Activated T-helper 1 cell treated with anti-CD3 and anti-CD28 coated beads, Interleukin-12 subunit alpha, Interleukin-12 subunit beta, Interleukin-2, Interleukin-4 antibody, amounts not matched to agents 30 ng/mL and 10 ng/mL and 1 ng/mL, durations not matched to agents 14 hours and 24 hours and 36 hours (primary cell): ENCODE measurements at places on chromosomes 4 and X. TPM values are rescaled to one million over a fixed set of nuclear protein-coding genes. Genes with fewer than 3 reads are reported as not detected.
A peak's percentile ranks its signal among the peaks of the same experiment; 100 is the strongest.

GAGE2A gene
- total RNA-seq: not detected in 2 replicates

GPR82 gene
- total RNA-seq: 0.08 and 0.49 TPM in 2 replicates

IL3RA gene
- 4.2 and 5.3 TPM in 2 replicates for total RNA-seq

SMR3A gene
- total RNA-seq: not detected in 2 replicates

SCD5 gene
- total RNA-seq: 0.44 and 0.70 TPM in 2 replicates

CASK gene
- 17.4 and 30.5 TPM in 2 replicates for total RNA-seq

SPARCL1 gene
- not detected in 2 replicates for total RNA-seq

CT45A3 gene
- not detected in 2 replicates for total RNA-seq

UGT2A3 gene
- not detected in 2 replicates for total RNA-seq

PRICKLE3 gene
- total RNA-seq: 19.5 and 20.4 TPM in 2 replicates

GPC4 gene
- not detected in 2 replicates for total RNA-seq

TRMT44 gene
- 36.8 and 39.2 TPM in 2 replicates for total RNA-seq

TMEM156 gene
- 27.7 and 29.4 TPM in 2 replicates for total RNA-seq

IL21 gene
- 136 and 138 TPM in 2 replicates for total RNA-seq

CENPVL2 gene
- total RNA-seq: not detected in 2 replicates

MAGEA2B gene
- not detected in 2 replicates for total RNA-seq

CAPN6 gene
- total RNA-seq: not detected in 2 replicates

HCFC1 gene
- 105 and 106 TPM in 2 replicates for total RNA-seq

LUZP4 gene
- total RNA-seq: not detected in 2 replicates

GPR101 gene
- total RNA-seq: 0.13 TPM in 1 of 2 replicates, not detected in the other

DNA sequence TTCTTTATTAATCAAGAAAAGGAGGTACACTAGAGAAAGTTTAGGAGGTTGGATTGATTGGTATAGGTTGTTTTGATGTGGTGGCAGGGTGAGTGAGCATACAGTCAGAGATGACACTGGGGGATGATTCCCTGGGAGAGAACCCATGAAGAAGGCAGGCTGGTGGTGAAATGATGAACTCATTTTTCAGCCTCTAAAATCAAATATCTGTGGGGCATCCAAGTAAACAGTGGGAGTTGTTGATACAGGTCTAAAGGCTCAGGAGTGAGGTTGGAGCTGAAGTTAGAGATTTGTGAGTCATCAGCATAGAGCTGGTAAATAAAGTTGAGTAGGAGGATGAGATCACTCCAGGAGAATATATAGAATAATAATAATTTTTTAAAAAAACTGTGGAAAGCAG, 10.0 kb upstream of the AP1S2 start:
- DNase-seq: no peak

- DNase-seq: no peak
These were observed 32.2 kb downstream of the PDLIM5 start for GRCh38 chr4:94483895-94484294.

DNA sequence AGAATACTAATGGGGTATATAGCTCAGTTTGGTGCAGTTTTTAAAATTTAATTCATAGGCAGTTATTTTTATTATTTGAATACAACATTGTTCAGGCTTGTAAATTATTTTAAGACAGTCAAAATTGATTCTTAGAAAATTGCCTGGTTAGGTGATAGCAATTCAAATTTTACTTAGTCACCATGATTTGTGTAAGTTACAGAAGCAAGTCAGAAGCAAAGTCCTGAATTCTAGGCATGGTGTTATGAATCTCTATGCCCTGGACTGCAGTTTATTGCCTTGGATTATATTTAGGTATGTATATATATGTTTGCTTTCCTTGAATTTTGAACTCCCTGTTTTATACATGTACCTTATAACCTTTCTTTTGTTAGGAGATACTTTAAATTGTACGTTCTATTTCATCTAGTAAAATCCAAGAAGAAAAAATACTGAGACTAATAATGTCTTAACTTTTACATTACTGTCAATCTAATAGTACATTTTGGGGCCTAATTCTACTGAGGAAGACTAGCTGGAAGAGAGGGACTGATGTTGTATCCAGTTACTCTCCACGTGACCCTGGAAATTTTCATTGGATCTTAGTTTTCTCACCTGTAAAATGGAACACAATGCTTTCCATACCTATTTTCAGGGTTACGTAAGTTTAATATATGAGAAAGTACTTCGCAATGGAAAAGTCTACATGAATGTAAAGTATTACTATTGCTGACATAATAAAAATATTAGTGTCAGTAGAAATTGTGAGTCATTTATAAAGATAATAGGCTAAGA, 25.1 kb downstream of the RAPGEF2 start:
- DNase-seq: no peak

GRCh38 chrX:134622056-134622812, 36.0 kb downstream of the PLAC1 start:
- DNase-seq: peak; percentile 6

DNA sequence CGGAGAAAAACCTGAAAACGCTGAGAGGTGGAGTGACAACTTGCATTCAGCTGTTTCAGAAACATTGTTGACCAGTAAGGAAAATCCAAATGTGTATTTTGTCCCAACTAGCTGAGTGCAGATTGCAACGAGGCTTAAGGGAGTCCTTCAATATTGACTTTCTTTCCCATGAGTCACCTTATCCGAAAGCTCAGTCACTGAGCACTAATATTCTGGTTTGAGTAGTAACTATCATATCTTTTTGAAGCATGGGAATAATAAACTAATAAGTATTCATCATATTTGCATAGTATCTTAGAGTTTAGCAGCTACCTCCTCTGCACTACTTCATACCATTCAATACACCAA, 604.3 kb downstream of the PACRGL start:
- DNase-seq: no peak

DNA sequence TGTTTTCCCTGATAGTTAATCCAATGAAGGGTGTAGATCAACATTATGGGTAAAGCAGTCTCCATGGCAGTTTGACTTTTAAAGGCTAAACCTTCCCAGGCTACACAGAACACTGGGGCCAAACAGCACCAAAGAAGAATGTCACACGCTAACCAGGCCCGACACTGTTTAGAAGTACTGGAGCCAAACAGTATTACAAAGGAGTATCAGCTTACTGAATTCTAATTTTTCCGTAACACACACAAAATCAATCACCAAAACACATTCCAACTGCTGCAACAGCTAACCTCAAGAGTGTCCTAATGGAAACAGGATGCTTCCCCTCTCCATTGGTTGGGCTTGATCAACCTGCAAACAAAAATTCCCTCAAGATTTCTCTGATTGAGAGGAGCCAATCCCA, 783.5 kb downstream of the PCDH18 start:
- no peak for DNase-seq

DNA sequence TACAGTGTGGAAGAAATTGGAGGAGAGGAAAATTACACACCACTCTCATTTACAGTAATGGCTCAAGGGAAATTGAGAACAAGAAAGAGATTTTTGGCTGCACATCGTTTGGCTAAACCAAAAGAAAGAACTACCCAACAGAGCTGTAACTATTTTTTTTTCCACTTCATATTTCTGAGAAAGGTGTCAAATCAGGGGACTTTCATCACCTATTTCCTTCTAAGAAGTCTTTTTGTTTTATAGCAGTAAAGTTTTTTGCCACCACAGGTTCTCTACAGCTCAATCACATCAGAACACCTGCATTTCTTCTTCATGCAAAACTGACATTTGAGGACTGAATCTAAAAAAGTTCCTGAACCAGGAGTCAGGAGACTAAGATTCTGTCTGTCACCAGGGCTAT, 57.5 kb upstream of the TNIP3 start:
- no peak for DNase-seq

- no peak for DNase-seq
These were observed 659.3 kb upstream of the SLIT2 start for GRCh38 chr4:19592391-19592790.

GRCh38 chr4:2822461-2823300, 21.0 kb upstream of the ADD1 start:
- DNase-seq: no peak

DNA sequence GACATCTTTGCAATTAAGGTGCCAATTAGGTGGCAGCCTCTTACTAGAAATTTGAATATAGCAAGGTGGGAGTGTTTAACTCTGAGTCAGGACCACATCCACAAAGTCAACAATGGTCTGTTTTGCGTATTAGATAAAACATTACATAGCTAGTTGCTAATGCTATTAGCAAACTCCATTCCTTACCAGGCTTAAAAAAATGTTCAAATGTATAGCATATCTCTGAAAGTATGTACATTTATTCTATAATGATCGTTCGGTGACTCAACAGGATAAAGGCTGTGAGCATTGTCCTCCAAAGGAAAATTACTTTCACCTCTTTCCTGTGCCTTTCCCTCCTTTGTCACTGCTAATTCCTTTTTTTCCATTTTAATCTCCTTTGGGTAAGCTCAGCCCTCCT, 74.5 kb downstream of the SYTL5 start:
- no peak for DNase-seq

DNA sequence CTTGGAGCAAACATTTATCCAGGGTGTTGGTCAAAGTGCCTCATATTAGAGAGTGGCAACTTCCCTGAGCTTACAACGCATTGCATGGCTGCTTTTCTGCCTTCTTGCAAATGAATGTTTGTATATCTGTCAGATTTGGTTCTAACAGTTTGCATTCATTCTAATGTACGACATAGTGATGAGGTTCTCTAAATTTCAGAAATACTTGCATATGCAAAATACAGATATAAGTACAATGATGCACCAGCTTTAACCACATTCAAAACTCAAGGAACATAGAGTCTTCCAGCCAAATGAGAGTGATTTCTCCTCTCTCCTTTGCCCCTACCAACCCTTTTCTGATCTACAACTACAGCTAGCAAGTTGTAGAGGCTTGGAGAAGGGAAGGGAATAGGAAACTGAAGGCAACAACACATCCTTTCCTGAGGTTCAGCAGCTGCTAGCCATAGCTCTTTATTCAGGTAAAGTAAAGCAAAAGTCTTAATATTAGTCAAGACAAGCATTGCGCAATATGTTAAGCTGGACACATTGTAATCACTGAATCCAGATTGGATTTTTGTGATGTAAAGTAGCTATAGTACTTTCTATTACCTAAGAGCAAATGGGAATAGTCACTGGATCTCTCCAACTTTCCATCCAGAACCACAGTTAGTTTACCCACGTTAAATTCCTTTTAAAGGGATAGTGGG, 6.3 kb downstream of the TKTL2 start:
- no peak for DNase-seq

- no peak for DNase-seq
These were observed 190.3 kb upstream of the PSAPL1 start for GRCh38 chr4:7625071-7625470.

DNA sequence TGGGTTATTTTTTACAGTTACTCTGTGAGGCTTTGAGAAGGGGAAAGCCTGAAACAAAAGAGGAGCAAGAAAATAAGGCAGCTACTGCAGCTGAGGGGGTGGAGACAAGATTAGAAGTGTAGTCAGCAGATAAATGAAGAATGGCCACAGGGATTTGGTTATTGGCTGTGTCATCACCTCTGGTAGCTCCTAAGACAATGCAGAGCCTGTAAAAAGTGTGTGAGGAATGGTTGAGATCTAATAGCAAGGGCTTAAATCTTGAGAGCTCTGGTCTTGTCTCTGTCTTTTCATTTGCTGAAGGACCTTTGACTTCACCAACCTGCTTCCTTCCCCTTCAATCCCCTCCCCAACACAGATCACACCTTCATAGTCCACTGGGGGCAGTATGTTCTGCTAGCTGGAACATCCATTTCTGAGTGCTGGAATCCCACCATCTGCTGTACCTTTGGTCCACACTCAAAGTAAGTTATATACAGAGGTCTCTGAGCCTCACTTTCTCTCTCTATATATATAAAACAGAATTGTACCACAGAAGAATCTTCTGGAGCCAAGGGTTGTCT, 213.7 kb upstream of the ZIC3 start:
- no peak for DNase-seq

- no peak for DNase-seq
These were observed 43.1 kb upstream of the FHDC1 start for GRCh38 chr4:152892974-152893373.

- no peak for DNase-seq
These were observed 124.4 kb downstream of the KLHL13 start for GRCh38 chrX:117992192-117992723.

- no peak for DNase-seq
These were observed 112.7 kb downstream of the TBL1X start for GRCh38 chrX:9577555-9577954.

DNA sequence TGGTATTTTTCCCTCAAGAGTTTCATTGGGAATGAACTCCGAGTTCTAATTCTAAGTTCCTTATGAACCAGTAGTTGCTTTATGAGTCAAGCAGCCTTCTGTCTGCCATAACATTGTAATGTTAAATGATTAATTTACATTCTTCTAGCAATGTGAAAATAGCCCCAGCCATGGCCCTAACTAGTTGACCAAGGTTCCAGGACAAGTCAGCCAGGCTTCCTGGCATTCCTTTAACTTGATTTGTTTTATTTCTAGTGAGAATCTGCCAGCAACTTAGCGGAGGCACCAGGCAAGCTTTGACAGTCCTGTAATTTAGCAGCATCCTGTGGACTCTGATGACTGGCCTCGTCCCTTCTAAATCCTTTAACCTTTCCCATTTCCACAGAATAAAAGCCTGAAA, 69.0 kb downstream of the GLRA2 start:
- DNase-seq: no peak

DNA sequence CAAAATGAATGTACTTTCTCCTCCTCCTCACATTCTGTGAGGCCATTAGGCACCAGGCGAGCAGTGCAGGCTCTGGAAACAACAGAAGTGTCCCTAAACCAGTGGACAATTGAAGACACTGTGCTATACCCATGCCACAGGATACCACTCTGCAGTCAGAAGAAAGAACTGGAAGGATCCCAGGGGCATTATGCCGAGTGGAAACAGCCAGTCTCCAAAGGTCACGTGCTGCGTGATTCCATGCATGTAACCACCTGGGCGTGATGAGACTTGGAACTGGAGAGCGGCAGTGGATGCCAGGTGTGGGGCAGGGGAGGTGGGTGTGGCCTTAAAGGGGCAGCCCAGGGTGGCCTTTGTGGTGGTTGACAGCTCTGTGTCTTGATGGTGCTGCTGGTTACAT, 139.4 kb downstream of the EVC2 start:
- DNase-seq: no peak

GRCh38 chrX:2589186-2590020, 88.6 kb upstream of the DHRSX start:
- DNase-seq: no peak
